ENCODE measurements at places on chromosomes 3 and 15.
A peak's percentile ranks its signal among the peaks of the same experiment; 100 is the strongest.

GRCh38 chr3:106299300-106300098, 430.7 kb upstream of the CBLB start:
- no peak for DNase-seq

GRCh38 chr3:135239615-135239884, 444.5 kb downstream of the EPHB1 start:
- DNase-seq: no peak

GRCh38 chr3:181279239-181279565, 289.7 kb upstream of the DNAJC19 start:
- DNase-seq: peak; percentile 93

DNA sequence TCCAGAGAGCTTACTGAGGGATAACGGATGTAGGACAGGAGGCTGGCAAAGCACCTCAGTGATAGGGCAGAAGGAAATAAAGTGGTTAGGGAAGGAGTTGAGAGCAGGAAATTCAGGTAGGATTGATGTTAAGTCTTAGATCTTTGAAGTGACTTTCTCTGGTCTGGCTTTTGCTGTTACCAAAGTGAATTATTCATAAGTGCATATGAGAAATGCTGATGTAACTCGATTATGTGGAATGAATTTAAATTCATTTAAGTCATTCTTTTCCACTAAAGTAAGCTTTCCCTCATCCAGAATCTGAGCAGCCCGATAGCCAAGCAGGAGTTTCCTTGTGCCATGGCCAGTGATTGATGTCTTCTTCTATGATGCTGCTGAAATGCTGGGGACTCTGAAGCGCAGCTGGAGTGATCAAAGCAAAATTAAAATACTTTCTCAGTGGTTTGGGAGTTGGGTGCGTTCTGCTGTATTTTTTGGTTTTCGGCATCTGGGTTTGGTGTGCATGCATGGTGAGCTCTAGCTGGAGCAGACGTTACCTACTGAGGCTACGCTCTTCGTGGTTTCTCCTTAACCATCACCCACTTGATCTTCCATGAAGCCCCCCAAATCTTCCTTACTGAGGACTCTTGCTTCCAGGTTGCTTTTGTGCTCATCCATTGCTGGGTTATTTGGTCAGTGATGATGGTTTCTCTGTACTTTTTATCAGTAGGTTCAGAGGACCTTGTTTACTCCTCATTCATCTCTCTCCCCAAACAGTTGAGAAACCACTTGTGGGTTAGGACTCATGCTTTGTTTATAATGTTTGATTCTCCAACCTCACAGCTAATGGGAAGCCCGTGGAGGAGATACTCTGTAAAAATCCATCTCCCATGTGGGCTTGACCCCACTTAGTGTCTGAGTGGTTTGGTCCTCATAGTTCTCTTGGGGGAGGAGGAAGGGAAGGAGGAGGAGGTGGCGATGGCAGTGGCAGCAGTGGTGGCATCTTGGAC, 72.5 kb downstream of the IGF1R start:
- no peak for DNase-seq

DNA sequence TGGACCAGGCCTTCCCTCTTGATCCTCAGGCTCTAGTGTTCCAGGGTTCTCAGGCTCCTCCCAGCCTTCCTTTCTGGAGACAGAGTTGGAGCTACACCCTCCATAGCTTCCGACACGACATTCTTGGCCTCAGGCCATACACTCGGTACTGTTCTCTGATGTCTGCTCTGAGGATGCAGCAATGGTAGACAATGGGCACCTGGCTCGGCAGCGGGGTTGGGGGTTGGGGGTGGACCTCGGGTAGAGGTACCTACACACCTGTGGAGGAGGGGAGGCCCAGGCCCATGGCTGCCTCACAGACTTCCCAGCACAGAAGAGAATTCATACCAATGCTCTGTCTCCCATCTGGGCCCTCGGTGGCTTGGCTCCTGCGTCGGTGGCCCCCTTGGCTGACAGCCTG, 21.4 kb downstream of the CCDC13 start:
- no peak for DNase-seq

DNA sequence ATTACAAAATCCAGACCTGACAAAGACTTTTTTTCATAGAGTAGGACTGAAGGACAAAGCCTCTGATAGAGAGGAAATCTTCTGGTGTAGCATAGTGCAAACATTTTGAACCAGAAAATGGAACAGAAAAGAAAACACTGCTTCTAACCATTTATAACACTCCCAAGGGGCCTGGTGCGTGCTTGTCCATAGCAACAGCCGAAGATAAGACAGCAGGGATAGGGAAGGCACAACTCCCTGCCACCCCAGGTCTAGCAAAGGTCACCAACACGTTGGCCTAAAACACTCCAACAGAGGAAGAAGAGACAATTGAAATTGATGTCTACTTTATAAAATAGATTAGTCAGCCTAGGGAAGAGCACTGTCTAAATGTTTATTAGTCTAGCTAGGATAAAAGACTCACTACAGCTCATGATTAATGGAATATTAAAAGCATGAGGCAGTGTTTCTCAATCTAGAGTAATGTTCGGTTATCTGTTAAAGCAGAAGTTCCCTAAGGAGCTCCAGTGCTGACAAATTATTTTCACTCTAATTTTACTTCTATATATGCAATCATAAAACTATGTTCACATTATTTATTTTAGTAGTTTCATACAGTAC, 145.2 kb downstream of the P3H2 start:
- DNase-seq: no peak

DNA sequence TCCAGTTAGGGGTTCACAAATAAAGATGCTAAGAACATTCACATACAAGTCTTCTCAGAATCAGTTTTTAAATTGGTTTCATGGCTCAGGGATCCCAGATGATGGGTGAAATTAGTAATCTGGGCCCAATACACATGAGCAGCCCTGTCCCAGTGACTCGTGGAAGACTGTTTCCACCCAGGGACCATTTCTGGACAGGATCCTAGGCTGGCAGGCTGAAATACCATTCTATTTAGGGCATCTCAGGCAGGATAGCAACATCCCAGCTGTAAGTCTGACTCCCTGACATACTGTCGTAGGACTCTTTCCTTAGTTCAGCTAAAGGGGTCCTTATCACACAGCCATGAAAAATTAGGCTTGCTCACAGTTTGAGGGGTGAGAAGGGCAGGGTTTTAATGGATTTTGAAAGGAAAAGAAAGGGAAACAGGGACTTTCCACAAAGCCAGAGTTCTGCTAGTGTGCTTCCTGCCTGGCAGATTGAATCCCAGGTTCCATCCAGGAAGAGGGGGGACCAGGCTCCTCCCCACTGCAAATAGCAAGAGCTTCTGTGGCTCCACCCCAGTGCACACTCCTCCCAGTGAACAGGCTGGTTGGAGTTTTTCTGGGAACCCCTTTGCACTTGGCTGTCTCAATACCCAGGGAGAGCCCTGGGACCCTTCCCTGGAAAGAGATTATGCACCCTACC, 41.3 kb upstream of the LYZL4 start:
- DNase-seq: no peak

GRCh38 chr15:66252685-66253417, 699 bp downstream of the MEGF11 start:
- no peak for DNase-seq

DNA sequence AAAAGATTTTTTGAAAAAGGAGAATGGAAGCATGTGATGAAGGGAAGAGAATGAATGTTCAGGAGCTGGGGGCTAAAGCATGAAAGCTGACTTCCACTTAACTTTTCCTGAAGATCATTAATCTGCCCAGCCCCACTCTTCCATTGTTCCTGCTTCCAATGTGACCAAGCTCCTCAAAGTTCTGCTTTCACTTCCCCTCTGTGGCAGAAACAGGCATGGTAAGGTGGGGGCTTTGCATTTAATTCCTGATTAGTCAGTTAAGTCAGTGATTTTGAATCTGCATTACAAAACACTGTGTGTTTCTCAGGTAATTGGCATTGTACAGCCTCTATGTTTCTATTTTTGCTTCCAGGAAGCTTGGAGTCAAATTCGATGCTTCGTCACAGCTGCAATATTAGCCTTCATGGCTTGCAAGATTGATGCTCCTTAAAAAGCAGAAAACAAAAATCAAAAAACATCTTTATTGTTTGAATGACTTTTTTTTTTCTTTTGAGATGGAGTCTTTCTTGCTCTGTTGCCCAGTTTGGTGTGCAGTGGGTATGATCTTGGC, 7.3 kb upstream of the TM6SF1 start:
- no peak for DNase-seq

DNA sequence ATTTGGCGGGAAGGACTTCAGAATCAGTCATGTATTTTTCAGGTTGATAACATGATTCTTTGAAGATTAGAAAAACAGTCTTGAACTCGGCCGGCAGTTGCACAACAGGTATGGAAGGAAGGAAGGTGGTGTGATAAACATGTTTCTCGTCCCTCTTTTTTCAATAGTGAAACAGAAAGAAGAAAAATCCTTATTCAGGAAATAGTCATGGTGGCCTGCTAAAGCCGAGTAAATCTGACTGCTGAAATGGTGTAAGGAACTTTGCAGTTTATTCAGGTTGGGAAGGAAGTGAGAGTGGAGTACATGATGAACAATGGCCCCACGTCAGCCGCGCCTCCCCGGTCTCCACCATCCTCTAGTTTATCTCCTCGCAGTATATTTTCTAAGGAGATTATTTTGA, 6.7 kb downstream of the RASGRP1 start:
- no peak for DNase-seq

DNA sequence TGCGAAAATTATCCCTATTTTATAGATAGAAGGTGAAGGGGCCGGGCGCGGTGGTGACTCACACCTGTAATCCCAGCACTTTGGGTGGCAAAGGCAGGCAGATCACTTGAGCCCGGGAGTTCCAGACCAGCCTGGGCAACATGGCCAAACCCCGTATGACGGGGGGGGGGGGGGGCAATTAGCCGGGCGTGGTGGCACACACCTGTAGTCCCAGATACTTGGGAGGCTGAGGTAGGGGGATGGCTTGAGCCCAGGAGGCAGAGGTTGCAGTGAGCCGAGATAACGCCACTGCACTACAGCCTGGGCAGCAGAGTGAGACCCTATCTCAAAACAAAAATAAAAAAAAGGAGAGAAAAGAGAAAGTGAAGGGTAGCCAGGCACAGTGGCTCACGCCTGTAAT, 1.4 kb downstream of the AAGAB start:
- no peak for DNase-seq

DNA sequence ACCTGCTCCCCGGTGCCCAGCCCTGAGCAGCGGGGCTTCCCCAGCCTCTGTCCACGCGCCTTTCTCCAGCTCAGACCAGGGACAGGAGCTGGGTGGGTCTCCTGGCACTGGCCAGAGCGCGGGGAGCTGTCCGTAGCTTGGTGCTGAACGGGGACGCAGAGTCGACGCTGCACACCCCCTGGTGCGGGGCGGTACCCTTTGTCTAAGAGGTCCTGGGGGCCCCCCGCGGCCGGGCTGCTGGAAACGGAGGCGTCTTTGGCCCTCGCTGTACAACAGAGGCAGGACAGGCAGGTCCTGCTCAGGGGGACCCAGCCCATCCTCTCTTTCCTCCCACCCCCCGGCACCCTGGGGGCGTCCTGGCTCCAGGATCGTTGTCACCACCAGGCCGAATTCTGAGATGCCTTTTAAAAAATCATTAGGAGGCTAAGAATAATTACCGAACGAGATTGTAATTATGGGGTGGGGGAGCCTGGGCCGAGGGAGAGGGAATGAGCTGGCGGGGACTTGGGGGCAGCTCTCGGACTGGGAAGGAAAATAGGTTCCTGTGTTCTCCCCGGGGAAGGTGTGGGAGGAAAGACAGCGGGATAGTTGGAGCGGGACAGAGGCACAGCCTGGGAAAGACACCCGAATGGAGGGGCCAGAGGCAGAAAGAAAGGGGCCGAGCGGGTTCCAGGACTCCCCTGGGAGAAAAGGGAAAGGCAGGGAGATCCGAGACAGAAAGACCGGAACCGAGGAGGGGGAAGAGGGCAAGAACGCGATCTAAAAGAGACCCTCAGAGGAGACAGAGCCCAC, 4.1 kb upstream of the SKOR1 start:
- peak; percentile 51 for DNase-seq

- no peak for DNase-seq
Observed at GRCh38 chr15:54979964-54980363, 216.8 kb downstream of the RSL24D1 start.

DNA sequence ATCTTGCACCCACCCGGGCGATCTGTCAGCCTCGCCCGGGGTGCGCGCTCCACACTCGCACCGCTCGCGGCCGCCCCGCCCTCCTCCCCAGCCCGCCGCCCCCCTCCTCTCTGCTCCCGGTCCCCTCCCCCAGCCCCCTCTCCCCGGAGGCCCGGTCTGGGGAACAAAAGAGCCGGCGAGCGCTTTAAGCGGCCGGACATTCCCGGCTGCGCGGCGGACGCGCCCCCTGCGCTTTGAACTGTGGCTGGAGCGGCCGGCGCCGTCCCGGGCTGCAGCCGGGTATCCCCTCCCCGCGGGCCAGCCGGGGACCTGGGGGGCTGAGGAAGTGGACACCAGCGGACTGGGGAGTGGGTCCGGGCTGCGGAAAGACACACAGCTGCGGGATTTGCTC, at the start of gene IGDCC3:
IGDCC3 (minus strand) TSS at position 27 of the 391 bp plus-strand sequence. CDS start 214 bp downstream, outside the sequence.
- peak; percentile 41 for DNase-seq

DNA sequence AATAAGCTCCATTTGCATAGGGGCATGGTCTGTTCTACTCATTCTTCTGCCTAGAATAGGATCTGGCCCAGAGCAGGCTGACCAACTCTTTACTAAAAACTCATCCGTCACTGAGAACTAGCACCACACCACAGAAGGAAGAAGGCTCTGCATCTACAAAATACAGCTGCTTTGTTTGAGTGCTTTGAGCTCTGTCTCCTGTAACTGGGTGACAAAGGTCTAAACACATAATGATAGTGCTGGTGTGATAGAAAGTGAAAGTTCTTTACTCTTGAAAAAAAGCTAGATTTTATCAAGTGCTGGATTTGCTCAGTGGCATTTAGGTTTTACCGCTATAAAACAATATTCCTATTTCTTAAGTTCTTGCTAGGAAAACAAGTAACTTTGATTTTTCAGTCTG, 140.7 kb downstream of the FHIT start:
- DNase-seq: no peak

- no peak for DNase-seq
Observed at GRCh38 chr3:4709341-4709740, 216.2 kb downstream of the ITPR1 start.

DNA sequence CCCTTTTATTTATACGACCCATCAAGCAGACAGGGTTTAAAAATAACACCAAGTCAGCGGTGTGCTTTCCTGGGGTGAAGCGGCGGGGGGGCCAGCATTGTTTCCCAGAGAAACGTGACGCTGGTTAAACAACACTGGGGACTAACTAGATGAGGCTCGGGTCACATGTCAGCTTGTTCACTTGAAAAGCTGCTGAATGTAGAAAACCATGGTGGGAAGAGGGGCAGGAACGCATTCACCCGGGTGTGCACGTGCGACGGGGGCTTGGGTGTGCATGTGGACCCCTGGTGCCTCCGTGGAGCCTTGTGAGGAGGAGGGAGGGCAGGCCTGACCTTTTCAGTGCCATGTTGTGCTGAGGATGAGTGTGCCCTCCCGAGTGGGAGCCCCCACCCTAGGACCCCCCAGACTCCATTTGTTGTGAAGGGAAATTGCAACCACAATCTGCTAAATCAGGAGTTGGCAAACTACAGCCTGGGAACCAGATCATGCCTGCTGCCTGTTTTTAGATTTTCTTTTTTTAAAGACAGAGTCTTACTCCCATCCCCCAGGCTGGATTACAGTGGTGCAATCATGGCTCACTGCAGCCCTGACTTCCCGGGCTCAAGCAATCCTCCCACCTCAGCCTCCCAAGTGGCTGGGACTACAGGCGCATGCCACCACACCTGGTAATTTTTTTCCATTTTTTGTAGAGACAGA, 70.4 kb upstream of the CMTM7 start:
- peak; percentile 51 for DNase-seq
